NCI-H1092 (cell line): ENCODE measurements at places on chromosomes 11 and 22.

DNA sequence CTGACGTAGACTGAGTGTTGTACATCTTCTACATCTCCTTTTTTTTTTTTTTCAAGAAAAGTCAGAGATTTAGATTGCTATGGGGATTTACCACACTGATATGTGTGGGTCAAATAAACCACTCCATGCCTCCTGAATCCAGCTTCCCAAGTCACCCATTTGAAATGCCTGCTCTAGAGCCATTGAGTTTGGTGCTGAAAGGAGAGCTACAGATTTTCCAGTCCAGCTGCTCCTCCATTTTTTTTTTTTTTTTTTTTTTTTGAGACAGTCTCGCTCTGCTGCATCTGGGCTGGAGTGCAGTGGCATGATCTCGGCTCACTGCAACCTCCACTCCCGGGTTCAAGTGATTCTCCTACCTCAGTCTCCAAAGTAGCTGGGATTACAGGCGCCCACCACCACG is 115.2 kb upstream of the TIMP3 start:
- DNase-seq, result no peak

- no peak for DNase-seq
Observed at GRCh38 chr11:69344570-69345145, 50.7 kb downstream of the MYEOV start.

- DNase-seq, result no peak
Observed at GRCh38 chr11:12472401-12473005, 95.1 kb downstream of the PARVA start.

DNA sequence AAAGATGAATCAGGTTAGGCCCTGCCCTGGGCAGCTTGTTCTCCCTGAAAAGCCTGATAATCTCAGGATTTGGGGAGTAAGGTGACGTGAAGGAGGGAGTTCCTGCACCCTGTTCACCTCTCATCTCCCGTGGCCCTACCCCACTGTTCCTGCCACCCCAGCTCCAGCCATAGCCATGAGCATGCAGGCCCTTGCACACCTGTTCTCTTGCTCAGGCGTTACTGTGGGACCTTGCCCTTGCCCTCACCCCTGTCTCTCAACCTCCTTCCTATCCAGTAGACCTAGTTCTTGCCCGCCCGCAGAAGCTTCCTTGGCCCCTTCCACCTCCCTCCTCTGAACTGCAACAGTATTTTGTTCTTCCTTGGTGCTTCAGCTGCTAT is 15.0 kb downstream of the TSKU start:
- no peak for DNase-seq

DNA sequence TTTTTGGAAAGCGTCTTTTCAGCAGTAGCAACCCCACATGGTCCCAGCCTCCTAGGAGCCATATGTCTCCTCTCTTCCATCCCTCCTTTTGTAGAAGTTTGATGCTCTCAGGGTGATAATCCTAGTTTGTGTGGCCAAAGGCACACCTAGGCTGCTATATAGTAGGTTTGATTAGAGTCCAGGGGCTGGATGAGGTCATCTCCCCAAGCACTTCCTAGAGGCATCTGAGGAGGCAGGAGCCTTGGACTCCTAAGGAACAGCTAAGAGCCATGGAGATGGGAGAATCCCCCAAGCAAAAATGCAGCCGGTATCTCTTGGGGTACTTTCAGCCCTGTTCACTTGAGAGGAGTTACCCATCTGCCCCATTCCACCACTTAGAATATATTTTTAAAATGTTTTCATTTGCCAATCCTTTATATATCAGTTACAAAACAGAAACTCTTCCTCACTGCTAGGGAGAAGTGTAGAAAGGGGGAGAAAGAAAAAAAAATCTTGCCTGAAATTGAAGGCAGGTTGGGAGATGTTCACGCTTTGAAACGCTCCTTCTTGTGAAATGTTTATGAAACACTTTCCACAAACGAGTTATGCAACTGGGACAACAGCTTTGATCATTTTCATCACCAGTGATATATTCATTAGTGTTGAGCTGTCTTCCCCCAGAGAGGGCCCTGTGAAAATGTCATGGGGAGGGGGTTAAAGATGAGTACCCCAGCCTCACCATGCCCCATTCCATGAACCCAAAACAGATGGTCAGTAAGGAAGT is 31.9 kb upstream of the TLCD5 start:
- no peak for DNase-seq

DNA sequence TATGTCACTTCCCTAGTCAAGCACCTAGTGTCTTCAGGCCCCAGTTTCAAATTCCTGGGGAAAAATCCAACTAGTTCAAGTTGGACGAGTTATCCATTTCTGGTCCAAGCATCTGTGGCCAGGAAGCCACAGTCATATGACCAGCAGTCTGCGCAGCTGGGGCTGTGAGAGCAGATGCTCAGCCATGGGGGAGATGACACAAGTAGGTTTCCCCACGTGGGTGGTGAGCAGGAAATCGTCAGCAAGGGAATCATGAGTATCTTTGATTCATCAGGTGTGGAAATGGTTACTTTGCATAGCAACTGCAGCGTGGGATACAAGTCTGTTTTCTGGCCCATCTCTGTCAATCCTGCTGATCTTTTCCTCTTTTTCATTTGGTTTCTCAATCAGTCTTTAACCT is 185.3 kb downstream of the C11orf91 start:
- no peak for DNase-seq

- no peak for DNase-seq
Observed at GRCh38 chr22:41146573-41146972, 54.2 kb downstream of the EP300 start.

- DNase-seq, result no peak
Observed at GRCh38 chr11:96964661-96965060, 574.8 kb downstream of the JRKL start.

DNA sequence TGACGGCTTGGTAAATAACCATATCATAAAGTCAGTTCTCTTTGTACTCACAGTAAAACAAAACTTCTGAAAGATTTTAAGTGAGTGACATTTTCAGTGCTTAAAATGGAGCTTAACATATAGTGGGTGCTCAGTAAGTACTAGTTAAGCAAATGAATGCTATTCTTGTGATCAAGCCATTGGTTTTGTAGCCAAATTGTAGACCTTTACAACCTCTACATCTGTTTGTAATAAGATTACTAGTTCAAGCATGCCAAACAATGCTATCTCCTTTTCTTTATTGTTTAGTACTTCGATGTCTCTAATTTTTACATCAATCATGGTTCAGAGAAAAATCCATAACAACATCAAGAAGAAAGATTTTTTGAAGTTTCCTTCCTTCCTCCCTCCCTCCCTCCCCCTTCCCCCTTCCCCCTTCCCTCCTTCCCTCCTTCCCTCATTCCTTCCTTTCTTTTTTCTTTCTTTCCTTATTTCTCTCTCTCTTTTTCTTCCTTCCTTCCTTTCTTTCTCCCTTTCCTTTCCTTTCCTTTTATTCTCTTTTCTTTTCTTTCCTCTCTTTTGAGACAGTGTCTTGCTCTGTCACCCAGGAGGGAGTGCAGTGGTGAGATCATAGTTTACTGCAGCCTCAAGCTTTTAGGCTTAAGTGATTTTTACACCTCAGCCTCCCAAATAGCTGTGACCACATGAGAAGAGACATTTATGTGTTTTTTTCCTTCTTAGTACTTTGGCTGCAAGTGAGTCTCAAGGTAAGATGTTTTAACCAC is 5.7 kb upstream of the OR51B4 start:
- no peak for DNase-seq

DNA sequence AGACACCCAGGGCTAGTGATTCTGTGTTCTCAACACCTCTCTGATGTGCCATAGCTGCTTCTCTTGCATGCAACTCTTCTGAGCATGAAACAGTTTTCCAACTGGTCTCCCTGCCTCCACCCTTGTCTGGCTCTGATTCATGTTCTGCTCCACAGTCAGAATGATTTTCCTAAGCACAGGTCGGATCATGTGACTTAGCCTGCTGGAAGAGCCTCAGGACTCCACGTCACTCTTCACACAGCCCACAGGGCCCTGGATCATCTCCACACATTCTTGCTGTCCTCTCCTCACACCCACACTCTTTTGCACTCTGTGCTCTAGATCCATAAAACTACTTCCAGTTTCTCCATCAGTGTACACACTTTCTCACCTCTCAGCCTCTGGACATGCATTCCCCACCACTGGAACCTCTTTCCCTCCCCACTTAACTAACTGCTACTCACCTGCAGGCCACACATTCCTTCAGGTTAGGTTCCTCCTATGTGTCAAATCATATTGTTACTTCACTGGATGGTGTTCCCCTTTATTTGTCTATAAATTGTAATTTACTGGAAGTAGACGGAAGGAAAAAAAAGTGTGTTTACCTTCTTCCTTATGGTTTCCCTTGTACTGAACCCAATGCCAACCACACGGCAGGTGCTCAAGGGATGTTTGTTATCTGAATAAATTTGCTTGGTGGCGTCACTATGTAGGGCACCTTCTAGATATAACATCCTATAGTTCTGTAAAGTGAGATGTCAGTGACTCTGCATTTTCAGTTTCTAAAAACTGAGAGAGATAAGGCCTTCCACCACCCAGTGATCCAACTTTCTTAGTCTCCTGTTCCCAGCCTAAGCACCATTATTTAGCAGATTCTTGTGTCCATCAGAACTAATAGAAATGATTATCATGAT is 133.7 kb downstream of the ETS1 start:
- no peak for DNase-seq

DNA sequence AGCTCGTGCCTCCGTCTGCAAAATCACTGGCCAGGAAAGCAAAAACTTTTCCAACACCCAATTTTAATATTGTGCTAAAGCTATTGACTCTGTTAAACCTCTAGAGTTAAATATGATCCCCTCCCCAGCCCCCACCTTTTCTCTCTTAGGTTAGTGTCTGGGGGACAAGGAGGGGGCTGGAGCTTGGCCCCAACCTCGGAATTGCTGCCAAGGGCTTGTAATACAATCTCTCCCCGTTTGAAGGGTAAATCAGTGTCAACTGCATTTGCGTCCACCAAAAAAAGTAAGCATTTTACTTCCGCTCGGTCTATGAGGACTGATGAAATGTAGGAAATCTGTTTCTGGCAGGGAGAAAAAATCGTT is at the start of gene GAS2:
Gene GAS2 (plus strand): TSS at position 287 of the 363 bp plus-strand sequence. CDS start 8,259 bp downstream, outside the sequence.
- DNase-seq, result peak; percentile 25

GRCh38 chr22:36358533-36359469 is 29.0 kb downstream of the MYH9 start:
- peak; percentile 26 for DNase-seq

- DNase-seq, result no peak
Observed at GRCh38 chr11:73507086-73507485, 90.8 kb downstream of the FAM168A start.

DNA sequence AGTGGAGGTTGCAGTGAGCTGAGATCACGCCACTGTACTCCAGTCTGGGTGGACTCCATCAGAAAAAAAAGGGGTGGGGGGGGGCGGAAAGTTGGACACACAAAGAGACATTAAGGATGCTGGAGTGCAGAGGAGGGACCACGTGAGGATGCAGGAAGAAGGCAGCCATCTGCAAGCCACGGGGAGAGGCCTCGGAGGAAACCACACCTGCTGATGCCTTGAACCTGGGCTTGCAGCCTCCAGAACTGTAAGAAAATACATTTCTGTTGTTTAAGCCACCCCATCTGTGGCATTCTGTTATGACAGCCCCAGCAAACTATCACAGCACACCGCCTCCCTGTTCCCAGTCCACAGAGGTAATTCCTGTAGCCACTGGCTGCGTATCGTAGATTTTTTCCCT is 9.2 kb upstream of the STIP1 start:
- no peak for DNase-seq

GRCh38 chr11:22674470-22675439 is 8.3 kb downstream of the GAS2 start:
- no peak for DNase-seq

DNA sequence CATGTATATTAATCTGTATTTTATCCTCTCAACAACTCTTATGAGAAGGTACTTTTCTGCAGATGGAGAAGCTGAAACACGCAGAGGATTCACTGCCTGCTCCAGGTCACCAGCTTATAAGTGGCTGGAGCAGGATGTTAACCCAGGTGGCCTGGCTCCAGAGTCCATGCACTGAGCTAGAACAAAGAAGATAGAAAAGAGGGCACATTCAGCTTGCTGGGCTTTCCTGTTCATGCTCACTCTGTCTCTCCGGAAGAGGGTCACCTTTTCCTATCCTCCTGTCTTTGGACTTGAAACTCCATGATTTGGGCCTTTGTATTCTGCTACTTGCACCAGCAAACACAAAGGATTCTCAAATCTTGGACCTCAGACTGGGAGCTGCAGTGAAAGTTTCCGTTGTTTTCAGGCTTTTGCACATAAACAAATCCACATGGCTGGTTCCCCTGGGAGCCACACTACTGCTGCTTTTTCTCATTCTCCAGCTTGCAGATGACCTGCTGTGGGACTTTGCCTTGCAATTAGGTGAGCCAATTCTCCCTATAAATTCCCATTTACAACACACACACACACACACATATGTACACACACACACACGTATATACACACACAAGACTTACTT is 117.3 kb upstream of the GRK3 start:
- peak; percentile 40 for DNase-seq

- DNase-seq, result no peak
Observed at GRCh38 chr11:49221112-49221511, 12.7 kb upstream of the FOLH1 start.

DNA sequence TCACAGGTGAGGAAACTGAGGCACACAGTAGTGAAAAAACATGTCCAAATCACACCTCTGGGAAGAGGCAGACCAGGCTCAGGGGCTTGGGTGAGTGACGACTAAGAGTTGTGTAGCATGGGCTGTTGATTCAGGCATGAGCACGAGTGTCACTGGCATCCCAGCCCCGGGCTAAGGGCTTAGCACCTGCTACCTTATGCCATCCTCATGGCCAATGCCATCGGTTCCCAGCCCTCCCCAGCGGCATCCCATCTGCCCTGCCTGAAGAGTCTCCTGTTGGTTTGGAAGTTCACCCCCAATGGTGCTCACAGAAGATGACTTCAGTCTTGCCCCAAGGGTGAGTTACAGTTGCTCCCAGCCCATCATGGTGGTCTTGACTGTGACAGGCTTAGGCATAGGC is 22.4 kb downstream of the MB start:
- no peak for DNase-seq

GRCh38 chr11:128628325-128628673 is 40.9 kb upstream of the ETS1 start:
- DNase-seq, result no peak

DNA sequence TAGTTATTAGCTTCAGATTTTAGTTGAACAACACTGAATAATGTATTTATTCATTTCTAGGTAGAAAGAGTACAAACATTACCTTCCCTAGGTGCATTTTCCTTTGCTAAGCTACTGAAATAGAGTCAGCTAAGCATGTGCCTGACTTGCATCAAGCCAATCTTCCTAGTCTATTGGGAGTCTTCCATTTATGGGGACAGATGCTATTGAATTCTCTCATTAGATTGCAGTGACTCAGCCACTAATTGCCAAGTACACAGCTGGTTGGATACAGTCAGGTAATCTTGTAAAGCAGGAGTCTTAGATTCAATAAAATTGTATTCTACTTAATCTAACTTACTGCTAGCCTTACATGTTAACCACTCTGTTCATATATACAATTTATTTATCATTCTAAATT is 55.2 kb upstream of the RPS13 start:
- DNase-seq, result no peak

- DNase-seq, result no peak
Observed at GRCh38 chr11:46478196-46478595, 86.6 kb upstream of the CHRM4 start.

- DNase-seq, result no peak
Observed at GRCh38 chr11:33893711-33894397, 2.0 kb upstream of the LMO2 start.

GRCh38 chr11:108069947-108070346 is 51.4 kb upstream of the ACAT1 start:
- DNase-seq, result no peak

- DNase-seq, result no peak
Observed at GRCh38 chr22:50002791-50003190, 9.8 kb downstream of the IL17REL start.
